ENCODE measurements at places on chromosomes 7 and 10. TPM values are rescaled to one million over a fixed set of nuclear protein-coding genes. Genes with fewer than 3 reads are reported as not detected.

Gene MKX
- not detected for total RNA-seq

Gene FKBP6
- not detected for total RNA-seq

Gene SLC13A1
- not detected for total RNA-seq

Gene C10orf53
- total RNA-seq: not detected

Gene CDC14C
- not detected for total RNA-seq

Gene WIPF3
- total RNA-seq: 0.10 TPM

Gene GBX1
- total RNA-seq: not detected

Gene THSD7A
- total RNA-seq: not detected

Gene PPA1
- total RNA-seq: 357 TPM

Gene UPK3B
- 96.8 TPM for total RNA-seq

Gene AIFM2
- total RNA-seq: 21.6 TPM

Gene CYP26C1
- 0.18 TPM for total RNA-seq

Gene CPVL
- total RNA-seq: 5.3 TPM

Gene ZNF727
- total RNA-seq: not detected

Gene LOXL4
- 23.0 TPM for total RNA-seq

Gene SAMD9
- total RNA-seq: 8.3 TPM

Gene SSC4D
- total RNA-seq: 2.2 TPM

Gene PCLO
- 0.38 TPM for total RNA-seq
